Mesenteric fat pad (tissue), 1 donor: ENCODE measurements at places on chromosomes 13 and 19. TPM values are rescaled to one million over a fixed set of nuclear protein-coding genes. Genes with fewer than 3 reads are reported as not detected.

DNA sequence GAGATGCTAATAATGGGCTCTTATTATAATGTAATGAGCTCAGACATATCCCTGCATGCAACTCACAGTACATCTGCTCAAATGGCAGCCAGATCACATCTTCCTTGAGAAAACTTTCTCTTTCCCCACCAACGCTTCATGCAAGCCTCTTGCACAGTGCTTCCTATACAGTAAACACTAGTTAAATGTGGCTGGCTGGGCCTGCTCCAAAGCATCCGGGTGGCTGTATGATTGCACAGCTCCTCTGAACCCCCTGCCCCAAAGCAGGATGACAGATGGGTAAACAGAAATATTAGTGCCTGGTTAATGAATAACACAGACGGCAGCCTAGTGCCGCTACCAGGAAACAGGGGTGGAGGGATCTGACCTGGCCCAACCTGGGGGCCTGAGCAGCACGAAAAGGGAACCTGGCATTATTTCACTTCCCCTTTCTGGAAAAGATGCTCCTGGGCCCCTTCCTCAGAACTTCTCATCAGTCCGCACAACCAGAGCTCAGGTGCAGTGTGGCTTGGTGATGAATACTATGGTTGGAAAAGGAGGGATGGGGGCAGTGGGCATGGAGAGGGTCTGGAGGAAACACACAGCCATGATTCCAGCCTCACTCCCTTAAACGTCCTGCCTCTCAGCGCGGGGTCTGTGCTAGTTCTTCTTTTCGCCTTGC, 10.8 kb downstream of the FFAR2 start:
- no peak for DNase-seq

GRCh38 chr19:6711605-6712004, 8.8 kb downstream of the C3 start:
- DNase-seq: no peak

DNA sequence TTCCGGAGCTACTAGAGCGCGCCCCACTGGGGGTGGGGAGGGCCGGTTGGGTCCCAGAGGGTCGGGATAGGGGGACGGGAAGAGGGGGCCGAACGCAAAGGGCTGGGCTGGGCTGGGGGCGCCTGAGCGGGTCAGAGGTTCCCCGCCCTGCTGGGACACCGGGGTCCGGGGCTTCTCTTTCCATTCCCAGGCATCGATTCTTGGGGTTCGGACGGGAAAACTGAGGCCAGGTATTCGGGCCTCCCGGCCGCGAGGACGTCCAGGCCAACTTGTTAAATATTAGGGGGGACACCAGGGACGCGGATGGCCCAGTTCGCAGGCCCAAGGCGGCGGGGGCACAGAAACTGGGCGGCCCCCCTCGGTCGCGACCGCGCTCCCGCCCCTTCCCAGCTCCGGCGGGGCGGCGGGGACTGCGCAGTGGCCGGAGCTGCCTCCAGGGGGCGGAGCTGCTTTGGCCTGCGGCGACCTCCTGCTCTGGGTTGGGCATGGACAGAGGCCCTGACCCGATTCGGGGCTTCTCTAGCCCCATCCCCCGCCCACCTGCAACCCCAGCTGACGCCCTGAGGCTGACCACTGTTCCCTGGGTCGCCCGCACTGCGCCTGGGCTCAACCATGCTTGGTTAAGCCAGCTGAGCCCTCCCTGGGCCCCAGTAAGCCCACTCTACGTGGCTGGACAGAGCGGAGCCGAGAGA, 1.2 kb upstream of the KLF16 start:
- DNase-seq: peak; percentile 94

GRCh38 chr13:41643507-41643906, 186.2 kb downstream of the RGCC start:
- DNase-seq: no peak

DNA sequence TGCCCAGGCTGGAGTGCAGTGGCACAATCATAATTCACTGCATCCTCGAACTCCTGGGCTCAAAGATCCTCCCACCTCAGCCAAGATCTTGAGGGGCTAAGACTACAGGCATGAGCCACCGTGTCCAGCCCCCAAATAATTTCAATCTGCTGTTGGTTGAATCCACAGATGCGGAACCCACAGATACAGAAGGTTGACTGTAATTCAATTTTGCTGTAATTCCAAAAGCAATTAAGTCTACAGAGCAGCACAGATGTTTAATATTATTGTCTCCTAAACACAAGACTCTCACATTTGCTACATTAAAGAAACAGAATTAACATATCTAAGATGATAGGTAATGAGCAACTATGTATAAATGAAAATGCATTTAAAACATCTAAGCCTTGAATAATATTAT, 75.6 kb downstream of the MIPEP start:
- DNase-seq: no peak

GRCh38 chr19:55253842-55254624, 4.8 kb downstream of the PPP6R1 start:
- no peak for DNase-seq

GRCh38 chr19:53333066-53333462, 485 bp upstream of the ZNF845 start:
- no peak for DNase-seq

GRCh38 chr13:80955501-80955900, 614.6 kb upstream of the SPRY2 start:
- DNase-seq: no peak

- no peak for DNase-seq
These were observed at the start of gene WDR87 for GRCh38 chr19:37905946-37906868. WDR87 (minus strand) TSS chr19:37906594; CDS start chr19:37898239, 8,355 bp downstream.

DNA sequence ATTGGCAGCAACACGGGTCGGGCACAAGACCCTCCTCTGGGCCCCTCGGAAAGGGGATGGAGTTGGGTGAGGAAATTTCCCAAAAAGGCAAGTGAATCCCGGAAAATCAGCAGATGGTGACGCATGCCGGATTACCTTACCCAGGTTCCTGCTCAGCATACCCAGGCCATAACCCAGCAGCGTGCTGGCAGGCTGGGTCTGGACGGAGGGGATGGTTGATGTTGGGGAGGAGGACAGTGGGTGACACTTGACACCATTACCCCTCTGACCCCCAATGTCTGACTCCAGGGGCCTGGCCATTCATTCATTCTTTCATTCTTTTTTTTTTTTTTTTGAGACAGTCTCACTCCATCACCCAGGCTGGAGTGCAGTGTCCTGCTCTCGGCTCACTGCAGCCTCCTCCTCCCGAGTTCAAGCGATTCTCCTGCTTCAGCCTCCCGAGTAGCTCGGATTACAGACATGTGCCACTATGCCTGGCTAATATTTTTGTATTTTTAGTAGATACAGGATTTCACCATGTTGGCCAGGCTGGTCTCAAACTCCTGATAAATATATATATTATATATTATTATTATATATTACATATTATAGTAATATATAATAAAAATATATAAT, 799 bp downstream of the PVR start:
- DNase-seq: no peak

DNA sequence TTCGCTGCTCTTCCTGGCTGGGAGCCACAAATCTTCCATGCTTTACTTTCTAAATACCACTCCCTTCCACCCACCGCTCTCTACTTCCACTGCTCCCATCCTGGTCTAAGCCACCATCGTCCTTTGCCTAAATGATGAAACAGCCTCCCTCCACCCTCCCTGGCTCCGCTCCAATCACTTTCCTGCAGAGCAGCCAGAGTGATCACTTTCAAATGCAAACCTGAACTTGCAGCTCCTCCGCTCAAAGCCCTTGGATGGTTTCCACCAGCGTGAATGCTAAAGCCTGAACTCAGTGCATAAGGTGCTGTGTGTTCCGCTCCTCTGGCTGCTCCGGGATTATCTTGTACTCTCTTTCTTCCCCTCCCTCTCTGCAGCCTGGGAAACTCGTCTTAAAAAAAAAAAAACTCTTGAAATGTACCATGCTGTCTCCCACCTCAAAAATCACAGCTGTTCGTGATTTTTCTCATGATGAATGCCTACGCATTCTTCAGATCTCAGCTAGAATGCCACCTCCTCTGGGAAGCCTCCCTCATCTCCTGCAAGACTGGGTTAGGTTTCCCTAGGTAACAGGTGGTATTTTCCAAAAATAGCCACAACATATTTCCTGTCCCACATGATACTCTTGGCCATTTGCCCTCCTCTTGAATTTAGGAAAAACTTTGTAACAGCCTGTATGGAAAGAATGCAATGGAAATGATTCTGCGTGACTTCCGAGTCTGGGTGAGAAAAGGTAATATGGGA, 3.7 kb upstream of the SIN3B start:
- no peak for DNase-seq

- DNase-seq: no peak
These were observed 32.0 kb downstream of the NDFIP2 start for GRCh38 chr13:79512950-79513349.

Gene ZNF541
- total RNA-seq: 0.87 TPM

Gene MBD3L3
- not detected for total RNA-seq

Gene RNF225
- total RNA-seq: not detected

Gene FRY
- 31.8 TPM for total RNA-seq

Gene OVOL3
- not detected for total RNA-seq

Gene ELL
- total RNA-seq: 38.4 TPM
